ENCODE measurements at places on chromosomes 4 and X.

DNA sequence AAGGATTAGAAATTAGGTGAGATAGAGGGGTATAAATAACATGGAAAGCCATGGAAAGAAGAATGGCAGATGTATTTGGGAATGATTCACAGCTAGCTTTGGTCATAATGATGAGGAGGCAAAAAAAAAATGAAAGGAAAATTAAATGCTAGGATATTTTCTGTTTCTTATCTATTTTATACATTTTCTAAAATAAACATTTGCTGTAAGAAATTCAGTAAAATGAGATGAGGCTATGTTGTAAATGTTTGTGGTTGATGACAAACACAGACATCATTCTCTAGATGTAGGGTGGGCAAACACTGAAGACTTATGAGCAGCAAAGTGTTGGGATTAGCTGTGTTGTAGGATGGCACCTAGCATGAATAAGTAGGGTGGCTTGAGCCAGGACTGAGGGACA, 407.1 kb downstream of the IL15 start:
- no peaks in the 10 kb centered on the region for H3K4me1 ChIP-seq
- no peak overlapping the region for H3K4me3 ChIP-seq
- H3K27me3 ChIP-seq = no peaks in the 10 kb centered on the region
- H3K27ac ChIP-seq = no peak overlapping the region
- no peak for DNase-seq

GRCh38 chr4:125389713-125390112, 75.0 kb downstream of the FAT4 start:
- H3K27me3 ChIP-seq = no peaks in the 10 kb centered on the region
- H3K4me3 ChIP-seq = no peak overlapping the region
- no peak for DNase-seq
- no peaks in the 10 kb centered on the region for H3K36me3 ChIP-seq
- peak overlapping the region; percentile 79 for H3K27ac ChIP-seq
- peaks cover 52% of the 10 kb centered on the region for H3K4me1 ChIP-seq

DNA sequence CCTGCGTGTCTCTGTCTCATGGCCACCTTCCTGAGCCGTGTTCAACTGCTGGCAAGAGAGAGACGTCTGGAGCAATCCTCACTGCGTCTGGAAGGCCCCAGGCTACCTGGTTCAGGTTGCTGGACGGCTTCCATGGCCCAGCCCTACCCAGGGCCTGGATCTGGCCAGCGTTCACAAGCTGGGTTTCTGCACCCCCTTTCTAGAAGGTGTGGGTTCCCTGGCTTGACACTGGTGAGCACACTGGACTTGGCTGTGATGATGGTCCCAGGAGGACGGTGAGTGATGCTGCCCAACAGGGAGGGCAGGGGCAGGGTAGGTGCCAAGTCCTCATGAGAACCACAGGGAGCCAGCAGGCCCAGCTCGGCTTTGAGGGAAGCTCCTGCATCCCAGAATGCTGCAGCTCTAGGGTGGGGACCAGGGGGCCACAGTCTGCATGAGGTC, 63.4 kb downstream of the HTRA3 start:
- no peaks in the 10 kb centered on the region for H3K36me3 ChIP-seq
- no peaks in the 10 kb centered on the region for H3K27me3 ChIP-seq
- H3K4me3 ChIP-seq = no peak overlapping the region
- no peak for DNase-seq
- H3K4me1 ChIP-seq = no peaks in the 10 kb centered on the region

DNA sequence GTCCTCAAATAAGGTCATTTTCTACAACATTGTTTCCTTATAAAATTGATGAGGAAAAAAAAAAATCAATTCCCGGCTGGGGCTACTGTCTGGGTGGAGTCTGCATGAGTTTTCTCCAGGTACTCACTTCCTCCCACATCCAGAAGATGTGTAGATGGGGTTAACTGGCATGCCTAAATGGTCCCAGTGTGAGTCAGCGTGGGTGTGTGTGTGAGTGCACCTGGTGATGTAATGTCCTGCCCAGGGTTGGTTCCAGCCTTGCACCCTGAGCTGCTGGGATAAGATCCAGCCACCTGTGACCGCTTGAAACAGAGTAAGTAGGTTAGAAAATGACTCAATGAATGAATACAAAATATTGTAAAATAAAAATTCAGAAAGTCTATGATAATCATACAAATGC, 11.1 kb downstream of the USP26 start:
- H3K36me3 ChIP-seq = no peaks in the 10 kb centered on the region
- no peak for DNase-seq
- no peaks in the 10 kb centered on the region for H3K4me1 ChIP-seq

DNA sequence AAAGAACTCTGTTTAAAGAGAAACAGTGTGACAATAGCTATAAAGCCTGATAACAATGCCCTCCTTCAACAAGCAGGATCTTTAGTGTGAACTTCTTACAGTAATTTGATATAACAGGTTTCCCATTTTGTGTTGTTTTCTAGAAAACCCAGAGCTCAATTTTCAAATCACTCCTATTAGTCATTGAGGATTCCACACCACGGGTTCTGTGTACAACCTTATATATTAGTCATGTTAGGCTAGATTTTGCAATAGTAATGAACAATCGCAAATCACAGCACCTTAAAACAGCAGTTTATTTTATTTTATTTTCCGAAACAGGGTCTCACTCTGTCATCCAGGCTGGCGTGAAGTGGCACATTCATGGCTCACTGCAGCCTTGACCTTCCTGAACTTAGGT, 1020.9 kb upstream of the INTU start:
- H3K4me1 ChIP-seq = no peaks in the 10 kb centered on the region
- no peaks in the 10 kb centered on the region for H3K27me3 ChIP-seq

GRCh38 chrX:43315622-43316021, 340.5 kb upstream of the MAOA start:
- no peaks in the 10 kb centered on the region for H3K27me3 ChIP-seq
- no peaks in the 10 kb centered on the region for H3K36me3 ChIP-seq
- no peak for DNase-seq
- no peak overlapping the region for H3K4me3 ChIP-seq
- no peaks in the 10 kb centered on the region for H3K4me1 ChIP-seq
- H3K27ac ChIP-seq = no peak overlapping the region

DNA sequence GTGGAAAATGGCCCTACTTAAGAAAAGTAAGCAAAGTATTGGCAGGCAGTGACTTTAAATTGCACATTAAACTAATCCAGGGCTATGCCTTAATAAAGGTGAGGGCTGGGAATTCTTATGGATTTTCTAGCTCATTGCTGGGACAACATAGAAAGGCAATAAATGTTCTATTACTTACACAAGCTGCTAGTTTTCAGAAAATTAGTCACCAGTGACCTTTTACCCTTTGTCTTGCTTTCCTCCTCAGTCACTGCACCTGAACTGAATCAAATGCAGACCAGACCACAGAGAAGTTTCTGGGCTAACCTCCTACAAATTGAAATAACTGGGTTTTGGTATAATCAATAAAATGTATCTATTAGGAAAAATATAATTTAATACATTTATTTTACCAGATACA, 694.4 kb upstream of the FAM241A start:
- no peaks in the 10 kb centered on the region for H3K4me1 ChIP-seq
- no peak overlapping the region for H3K27ac ChIP-seq
- H3K4me3 ChIP-seq = no peak overlapping the region
- no peaks in the 10 kb centered on the region for H3K36me3 ChIP-seq
- no peaks in the 10 kb centered on the region for H3K27me3 ChIP-seq

DNA sequence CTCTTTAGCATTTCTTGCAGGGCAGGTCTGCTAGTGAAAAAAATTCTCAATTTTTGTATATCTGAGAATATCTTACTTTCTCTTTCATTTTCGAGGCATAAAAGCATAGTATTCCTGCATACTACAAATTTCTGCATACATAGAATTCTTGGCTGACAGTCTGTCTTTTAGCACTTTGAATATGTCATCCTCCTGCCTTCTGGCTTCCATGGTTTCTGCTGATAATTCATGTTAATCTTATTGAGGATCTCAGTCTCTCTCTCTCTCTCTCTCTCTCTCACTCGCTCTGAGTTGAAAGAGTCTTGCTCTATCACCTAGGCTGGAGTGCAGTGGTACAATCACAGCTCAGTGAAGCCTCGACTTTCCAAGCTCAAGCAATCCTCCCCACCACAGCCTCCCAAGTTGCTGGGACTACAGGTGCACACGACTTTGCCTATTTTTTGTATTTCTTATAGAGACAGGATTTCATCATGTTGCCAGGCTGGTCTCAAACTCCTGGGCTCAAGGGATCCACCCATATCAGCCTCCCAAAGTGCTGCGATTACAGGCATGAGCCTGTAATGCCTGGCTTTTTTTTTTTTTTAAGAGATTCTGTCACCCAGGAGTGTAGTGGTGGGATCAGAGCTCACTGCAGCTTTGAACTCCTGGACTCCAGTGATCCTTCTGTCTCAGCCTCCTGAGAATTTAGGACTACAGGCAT, 161.3 kb downstream of the FNIP2 start:
- H3K36me3 ChIP-seq = no peaks in the 10 kb centered on the region
- H3K27me3 ChIP-seq = no peaks in the 10 kb centered on the region
- H3K4me1 ChIP-seq = no peaks in the 10 kb centered on the region
- H3K27ac ChIP-seq = no peak overlapping the region
- DNase-seq = no peak

- no peak overlapping the region for H3K4me3 ChIP-seq
- H3K27ac ChIP-seq = no peak overlapping the region
- no peak for DNase-seq
Observed at GRCh38 chr4:14783011-14783877, 219.0 kb upstream of the CPEB2 start.

- no peaks in the 10 kb centered on the region for H3K36me3 ChIP-seq
- no peak overlapping the region for H3K4me3 ChIP-seq
- H3K4me1 ChIP-seq = peaks cover 4% of the 10 kb centered on the region
- H3K27me3 ChIP-seq = no peaks in the 10 kb centered on the region
- no peak overlapping the region for H3K27ac ChIP-seq
- DNase-seq = no peak
Observed at GRCh38 chrX:130874751-130875150, 28.3 kb downstream of the ENOX2 start.

DNA sequence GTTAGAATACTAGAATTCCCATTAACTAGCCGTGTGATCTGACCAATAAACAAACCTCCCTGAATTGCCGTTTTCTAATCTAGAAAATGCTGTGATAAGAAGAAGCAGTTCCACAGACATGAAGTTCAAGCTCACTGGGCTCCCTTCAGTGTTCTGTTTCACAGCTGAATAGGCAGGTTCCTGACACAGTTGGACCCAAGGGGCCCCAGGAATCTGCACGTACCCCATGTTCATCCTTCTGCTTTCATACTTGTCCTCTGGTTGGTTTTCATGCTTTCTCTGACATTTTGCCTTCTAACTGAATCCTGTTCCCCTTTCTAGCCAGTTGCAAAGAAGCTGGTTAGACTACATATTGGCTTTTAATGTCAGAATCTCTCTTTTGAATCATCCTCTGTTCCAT, 374.1 kb upstream of the MAD2L1 start:
- H3K27ac ChIP-seq = no peak overlapping the region
- H3K27me3 ChIP-seq = no peaks in the 10 kb centered on the region
- H3K4me3 ChIP-seq = no peak overlapping the region

DNA sequence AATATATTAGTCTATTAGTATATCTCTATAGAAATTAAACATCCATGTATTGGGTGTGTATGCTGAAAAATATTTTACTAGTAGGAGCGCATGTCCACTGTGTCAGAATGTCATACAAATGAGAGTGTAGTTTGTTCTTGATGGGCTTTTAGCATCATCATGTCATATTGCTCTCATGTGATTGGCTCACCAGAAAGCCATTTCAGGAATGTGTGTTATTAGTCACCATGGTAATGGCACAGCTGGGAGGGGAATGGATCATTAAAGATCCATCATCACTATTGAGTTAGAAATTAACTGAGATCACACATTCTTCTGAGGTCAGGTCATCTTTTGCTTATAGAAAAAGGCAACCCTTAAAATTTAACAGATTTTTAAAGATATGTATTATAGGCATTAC, 77.3 kb downstream of the PHEX start:
- no peak overlapping the region for H3K27ac ChIP-seq
- H3K4me3 ChIP-seq = no peak overlapping the region
- H3K4me1 ChIP-seq = no peaks in the 10 kb centered on the region
- DNase-seq = no peak

DNA sequence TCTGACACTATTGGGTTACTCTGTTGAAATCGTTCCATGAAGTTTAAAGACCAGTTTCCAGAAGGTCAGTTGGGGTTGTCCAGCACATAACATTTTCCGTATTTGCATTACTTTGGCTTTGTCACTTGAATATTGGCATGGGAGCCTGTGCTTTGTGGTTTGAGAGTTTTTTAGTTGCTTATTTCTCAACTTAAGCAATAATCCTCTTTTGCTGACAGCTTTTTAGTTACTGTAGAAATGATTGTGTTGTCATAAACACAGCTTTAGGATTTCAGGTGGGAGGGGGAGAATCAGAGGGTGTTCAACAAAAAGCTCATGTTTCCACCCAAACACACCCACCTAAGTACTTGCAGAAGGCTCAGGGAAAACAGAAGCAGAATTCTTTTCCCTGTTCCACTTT, 210.7 kb upstream of the TLL1 start:
- no peak overlapping the region for H3K27ac ChIP-seq
- H3K27me3 ChIP-seq = no peaks in the 10 kb centered on the region
- no peak overlapping the region for H3K4me3 ChIP-seq

GRCh38 chrX:50988649-50989048, 78.1 kb downstream of the BMP15 start:
- no peak overlapping the region for H3K4me3 ChIP-seq
- no peaks in the 10 kb centered on the region for H3K27me3 ChIP-seq
- H3K4me1 ChIP-seq = no peaks in the 10 kb centered on the region
- no peak overlapping the region for H3K27ac ChIP-seq
- H3K36me3 ChIP-seq = no peaks in the 10 kb centered on the region

DNA sequence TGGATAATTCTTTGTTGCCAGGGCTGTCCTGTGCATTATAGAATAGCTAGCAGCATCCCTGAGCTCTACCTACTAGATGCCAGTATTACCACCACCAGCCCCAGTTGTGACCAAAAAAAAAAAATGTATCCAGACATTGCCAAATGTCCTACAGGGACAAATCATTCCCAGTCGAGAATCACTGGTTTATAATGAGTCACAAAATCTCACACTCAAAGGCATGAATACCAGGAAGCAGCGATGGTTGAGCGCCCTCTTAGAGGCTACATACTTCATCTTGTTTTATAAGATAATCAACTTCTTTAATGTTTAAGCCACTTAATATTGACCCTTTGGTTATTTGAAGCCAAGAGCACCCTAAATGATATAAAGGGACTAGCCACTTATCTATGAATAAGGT, 297.3 kb downstream of the DHX15 start:
- no peak overlapping the region for H3K4me3 ChIP-seq
- H3K36me3 ChIP-seq = no peaks in the 10 kb centered on the region
- no peaks in the 10 kb centered on the region for H3K4me1 ChIP-seq
- no peak for DNase-seq
- H3K27me3 ChIP-seq = no peaks in the 10 kb centered on the region

Data from right atrium auricular region (tissue), 2 donors.